ENCODE measurements at places on chromosomes 7 and 10. TPM values are rescaled to one million over a fixed set of nuclear protein-coding genes. Genes with fewer than 3 reads are reported as not detected.

GRCh38 chr7:150516956-150517745, 2.5 kb downstream of the GIMAP7 start:
- H3K4me3 ChIP-seq, result peak overlapping the region; percentile 68
- H3K36me3 ChIP-seq, result no peaks in the 10 kb centered on the region
- H3K27ac ChIP-seq, result no peak overlapping the region
- H3K4me1 ChIP-seq, result no peaks in the 10 kb centered on the region
- H3K27me3 ChIP-seq, result no peaks in the 10 kb centered on the region

PKD1L1 gene
- 0.14 TPM for total RNA-seq

KMT2E gene
- total RNA-seq, result 139 TPM

DNA sequence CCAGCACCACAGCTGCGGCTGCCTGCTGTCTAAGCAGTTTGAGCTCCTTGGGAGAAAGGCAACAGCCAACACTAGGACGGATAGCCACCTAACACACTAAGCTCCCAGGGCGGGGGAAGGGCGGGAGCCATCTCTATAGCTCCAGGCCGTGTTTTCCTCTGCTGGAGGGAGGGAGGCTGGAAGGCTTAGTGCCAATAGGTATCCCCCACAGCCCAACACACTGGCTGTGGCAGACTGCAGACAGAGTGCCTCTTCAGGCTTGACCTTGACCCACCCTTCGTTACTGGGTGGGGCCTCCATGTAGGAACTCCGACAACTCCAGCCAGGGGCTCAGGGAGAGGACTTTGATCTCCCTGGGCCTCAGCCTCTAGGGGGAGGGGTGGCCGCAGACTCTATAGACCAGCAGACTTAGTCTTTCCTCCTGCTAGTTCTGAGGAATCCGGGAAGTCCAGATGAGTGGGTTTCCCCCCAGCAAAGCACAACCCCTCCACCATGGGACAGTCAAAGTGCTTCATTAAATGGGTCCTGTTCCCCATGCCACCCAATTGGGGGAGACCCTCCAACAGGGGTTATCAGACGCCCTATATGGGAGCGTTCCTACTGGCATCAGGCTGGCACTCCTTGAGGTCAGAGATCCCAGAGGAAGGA, 314.4 kb upstream of the MKI67 start:
- DNase-seq, result no peak
- H3K36me3 ChIP-seq, result no peaks in the 10 kb centered on the region
- H3K4me3 ChIP-seq, result no peak overlapping the region
- no peaks in the 10 kb centered on the region for H3K27me3 ChIP-seq
- H3K27ac ChIP-seq, result no peak overlapping the region
- no peaks in the 10 kb centered on the region for H3K4me1 ChIP-seq

DNA sequence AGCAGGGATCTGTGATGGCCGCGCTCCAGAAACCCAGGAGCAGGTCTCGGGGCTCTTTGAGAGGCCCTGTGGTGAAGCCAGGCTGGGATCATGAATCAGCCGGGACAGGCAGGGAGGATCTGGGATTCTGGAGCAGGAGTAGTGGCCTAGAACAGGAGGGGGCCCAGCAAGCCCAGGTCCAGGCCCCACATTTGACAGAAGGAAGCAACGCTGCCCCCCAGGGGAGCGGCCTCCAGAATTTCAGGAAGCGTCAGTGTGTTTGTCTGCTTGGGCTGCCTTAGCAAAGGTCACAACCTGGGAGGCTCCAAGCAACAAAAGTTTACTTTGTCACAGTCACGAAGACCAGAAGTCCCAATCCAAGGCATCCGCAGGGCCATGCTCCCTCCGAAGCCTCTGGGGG, 36.8 kb downstream of the CLRN3 start:
- H3K4me1 ChIP-seq, result no peaks in the 10 kb centered on the region
- H3K4me3 ChIP-seq, result no peak overlapping the region
- DNase-seq, result no peak
- H3K27me3 ChIP-seq, result no peaks in the 10 kb centered on the region
- H3K36me3 ChIP-seq, result no peaks in the 10 kb centered on the region
- H3K27ac ChIP-seq, result no peak overlapping the region

DNA sequence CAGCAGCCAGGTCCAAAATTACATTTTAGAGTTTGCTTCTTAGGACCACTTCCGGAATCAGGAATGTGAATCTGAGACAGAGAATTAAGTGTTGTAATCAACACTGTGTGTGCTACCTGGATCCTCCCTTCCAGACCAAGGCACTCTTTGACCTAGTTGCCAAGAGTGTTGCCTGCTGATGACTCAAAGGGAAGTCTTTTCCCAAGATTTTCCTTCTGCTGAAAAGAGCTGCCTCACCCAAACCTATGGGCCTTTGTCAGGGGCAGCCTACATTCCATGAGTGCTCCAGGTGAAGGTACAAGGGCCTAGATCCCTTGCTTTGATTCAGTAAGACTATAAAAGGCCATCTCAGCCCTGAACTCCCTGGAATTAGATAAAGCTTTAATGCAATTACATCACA, 712.5 kb upstream of the ANKRD30A start:
- no peak for DNase-seq
- H3K4me1 ChIP-seq, result no peaks in the 10 kb centered on the region
- no peaks in the 10 kb centered on the region for H3K36me3 ChIP-seq
- no peaks in the 10 kb centered on the region for H3K27me3 ChIP-seq
- H3K27ac ChIP-seq, result no peak overlapping the region
- no peak overlapping the region for H3K4me3 ChIP-seq

- no peaks in the 10 kb centered on the region for H3K4me1 ChIP-seq
- no peak overlapping the region for H3K27ac ChIP-seq
- no peaks in the 10 kb centered on the region for H3K27me3 ChIP-seq
These were observed 496.2 kb upstream of the SEMA3D start for GRCh38 chr7:85682833-85683620.

GRCh38 chr7:97770850-97771249, 39.0 kb downstream of the TAC1 start:
- H3K4me1 ChIP-seq, result no peaks in the 10 kb centered on the region
- H3K27ac ChIP-seq, result no peak overlapping the region
- no peaks in the 10 kb centered on the region for H3K27me3 ChIP-seq
- DNase-seq, result no peak

- H3K4me1 ChIP-seq, result peaks cover 14% of the 10 kb centered on the region
- H3K27ac ChIP-seq, result peak overlapping the region; percentile 79
- no peaks in the 10 kb centered on the region for H3K36me3 ChIP-seq
- no peaks in the 10 kb centered on the region for H3K27me3 ChIP-seq
- H3K4me3 ChIP-seq, result peak overlapping the region; percentile 51
These were observed 84.1 kb upstream of the PRR15 start for GRCh38 chr7:29479301-29480200.

DNA sequence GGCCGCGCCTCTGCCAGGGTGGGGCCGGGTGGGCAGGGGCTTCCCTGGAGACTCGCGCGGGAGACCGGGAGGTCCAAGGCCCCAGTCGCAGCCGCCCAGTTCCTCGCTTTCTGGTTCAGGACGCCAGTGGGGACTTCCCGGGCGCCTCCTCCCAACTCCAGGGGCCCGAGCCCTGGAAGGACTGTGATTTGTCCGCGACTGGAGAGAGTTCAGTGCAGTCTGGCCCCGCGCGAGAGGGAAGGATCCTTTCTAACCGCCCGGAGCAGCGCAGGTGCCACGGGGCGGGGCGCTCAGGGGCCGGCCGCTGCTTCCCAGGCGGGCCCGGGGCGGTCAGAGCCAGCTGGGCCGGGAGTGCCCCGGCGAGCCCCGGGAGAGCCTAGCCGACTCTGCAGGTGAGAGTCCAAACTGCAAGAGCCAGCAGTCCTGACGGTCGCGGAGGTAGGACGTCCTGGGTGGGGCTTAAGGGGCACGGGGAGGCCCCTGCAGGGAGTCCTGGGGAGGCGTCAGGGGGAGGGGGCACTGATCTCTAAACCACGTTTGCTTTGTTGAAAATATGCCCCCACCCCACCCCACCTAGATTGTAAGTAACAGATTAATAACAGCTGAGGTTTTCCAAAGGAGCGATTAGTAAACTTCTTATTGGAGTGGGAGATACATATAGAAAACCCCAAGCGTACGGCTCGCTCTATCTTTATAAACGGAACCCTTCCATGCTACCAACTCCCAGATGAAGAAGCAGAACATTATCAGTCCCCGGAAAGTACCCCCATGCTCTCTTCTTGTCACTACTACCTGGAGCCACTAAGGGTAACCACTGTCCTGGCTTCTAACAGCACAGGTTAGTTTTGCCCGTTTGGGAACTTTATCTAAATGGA, 8.2 kb downstream of the NKX2-3 start:
- H3K27ac ChIP-seq, result no peak overlapping the region
- peak overlapping the region; percentile 33 for H3K4me3 ChIP-seq
- H3K4me1 ChIP-seq, result peaks cover 5% of the 10 kb centered on the region
- DNase-seq, result no peak
- no peaks in the 10 kb centered on the region for H3K27me3 ChIP-seq
